ENCODE measurements at places on chromosomes 13 and 19. TPM values are rescaled to one million over a fixed set of nuclear protein-coding genes. Genes with fewer than 3 reads are reported as not detected.

DNA sequence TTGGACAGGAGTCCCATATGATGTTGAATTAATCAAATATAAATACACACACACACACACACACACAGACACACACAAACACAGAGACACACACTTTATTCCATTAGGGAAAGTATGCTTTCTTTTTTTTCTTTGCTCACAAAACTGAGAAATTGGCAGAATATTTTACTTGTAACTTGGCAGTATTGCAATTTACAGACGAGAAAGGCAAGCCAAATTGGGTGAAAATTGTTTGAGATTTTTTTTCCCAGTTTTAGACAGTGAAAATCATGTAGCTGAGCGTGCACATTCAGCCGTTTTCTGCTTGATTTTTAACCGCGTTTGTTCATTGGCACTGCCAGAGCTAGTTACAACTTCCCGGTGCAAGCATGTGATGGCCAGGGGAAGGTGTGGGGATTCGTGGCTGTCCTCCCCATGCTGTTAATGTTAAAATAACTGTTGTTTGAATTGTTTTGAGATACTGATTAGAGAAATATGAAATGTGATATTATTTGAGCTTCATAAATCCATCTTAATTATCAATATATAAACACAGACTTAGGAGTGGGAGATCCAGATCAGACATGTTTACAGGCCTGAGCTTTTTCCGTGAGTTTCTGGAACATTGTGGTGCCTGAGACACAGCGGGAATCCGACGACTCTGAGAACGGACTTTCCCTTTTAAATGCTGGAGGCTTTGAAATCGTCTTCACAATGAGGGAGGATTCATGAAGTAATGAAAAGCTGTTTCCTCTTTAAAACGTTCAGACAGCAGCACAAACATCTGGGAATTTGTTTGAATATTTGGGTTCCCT is 125.5 kb downstream of the KCNRG start:
- DNase-seq, result no peak

KIR3DL2 gene
- not detected for total RNA-seq

- DNase-seq, result no peak
Observed at GRCh38 chr13:70662231-70662940, 554.1 kb upstream of the KLHL1 start.

DNA sequence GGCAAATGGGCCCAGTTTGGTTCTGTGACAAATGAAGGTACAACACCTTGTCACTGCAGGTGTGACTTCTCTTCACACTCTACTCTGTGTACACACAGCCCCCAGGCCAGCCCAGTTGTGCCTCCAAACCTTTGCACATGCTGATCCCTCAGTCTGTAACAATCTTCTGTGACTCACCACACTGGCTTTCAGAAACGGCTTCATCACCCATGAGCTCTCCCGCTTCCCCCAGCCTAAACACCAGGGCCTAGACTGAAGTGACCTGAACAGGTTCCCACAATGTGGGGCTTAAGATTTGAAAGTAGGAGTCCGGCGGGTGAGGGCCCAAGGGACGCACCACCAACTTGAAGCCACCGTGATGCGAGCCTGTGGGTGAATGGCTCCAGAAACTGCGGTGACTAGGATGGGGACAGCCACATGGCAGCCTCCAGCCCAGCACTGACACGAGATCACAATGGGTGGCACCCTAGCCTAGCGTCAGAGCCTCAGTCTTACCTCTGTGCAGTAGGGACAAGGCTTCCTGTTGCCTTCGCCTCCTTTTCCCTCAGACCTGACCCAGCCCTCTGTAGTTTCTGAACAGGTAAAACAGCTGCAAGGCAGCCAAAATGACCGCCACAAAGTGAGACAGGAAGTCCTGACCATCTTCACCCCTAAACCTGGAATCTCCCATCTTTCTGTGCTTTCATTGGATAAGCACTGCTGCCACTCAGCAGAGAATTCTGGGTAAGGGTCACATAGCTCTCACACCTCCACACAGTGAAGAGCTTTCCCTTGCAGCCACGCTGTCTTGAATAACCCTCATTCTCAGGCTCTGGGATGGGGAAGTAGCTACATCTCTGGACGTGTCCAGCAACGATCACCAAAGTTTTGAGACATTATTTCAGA is 34.2 kb upstream of the ZNF599 start:
- no peak for DNase-seq

Data from urinary bladder (tissue), 4 donors.